ENCODE measurements at places on chromosomes 7 and 10. TPM values are rescaled to one million over a fixed set of nuclear protein-coding genes. Genes with fewer than 3 reads are reported as not detected.

DNA sequence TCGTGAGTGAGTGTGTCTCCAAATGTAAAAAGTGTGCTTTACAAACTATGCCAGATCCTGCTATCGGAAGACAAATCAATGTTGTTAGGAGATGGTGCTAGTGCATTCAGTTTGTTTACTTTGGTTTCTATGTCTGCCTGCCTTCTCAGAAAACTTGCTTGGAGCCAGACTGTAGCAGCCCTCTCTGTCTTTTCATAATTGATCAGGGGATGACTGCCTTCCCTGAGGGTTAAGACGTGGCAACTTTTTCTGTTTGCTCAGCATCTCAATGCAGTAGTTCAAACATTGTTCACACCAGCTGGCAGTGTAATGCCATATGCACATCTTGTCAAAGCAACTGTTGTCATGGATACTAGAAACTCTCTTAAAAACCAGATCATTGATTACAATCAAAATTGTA is 118.5 kb downstream of the FOXP2 start:
- H3K4me1 ChIP-seq: no peaks in the 10 kb centered on the region
- no peak overlapping the region for H3K4me3 ChIP-seq
- no peaks in the 10 kb centered on the region for H3K27me3 ChIP-seq

- no peaks in the 10 kb centered on the region for H3K4me1 ChIP-seq
- H3K27me3 ChIP-seq: no peaks in the 10 kb centered on the region
- H3K27ac ChIP-seq: no peak overlapping the region
These were observed 312.2 kb downstream of the MAGI2 start for GRCh38 chr7:79141252-79141651.

DNA sequence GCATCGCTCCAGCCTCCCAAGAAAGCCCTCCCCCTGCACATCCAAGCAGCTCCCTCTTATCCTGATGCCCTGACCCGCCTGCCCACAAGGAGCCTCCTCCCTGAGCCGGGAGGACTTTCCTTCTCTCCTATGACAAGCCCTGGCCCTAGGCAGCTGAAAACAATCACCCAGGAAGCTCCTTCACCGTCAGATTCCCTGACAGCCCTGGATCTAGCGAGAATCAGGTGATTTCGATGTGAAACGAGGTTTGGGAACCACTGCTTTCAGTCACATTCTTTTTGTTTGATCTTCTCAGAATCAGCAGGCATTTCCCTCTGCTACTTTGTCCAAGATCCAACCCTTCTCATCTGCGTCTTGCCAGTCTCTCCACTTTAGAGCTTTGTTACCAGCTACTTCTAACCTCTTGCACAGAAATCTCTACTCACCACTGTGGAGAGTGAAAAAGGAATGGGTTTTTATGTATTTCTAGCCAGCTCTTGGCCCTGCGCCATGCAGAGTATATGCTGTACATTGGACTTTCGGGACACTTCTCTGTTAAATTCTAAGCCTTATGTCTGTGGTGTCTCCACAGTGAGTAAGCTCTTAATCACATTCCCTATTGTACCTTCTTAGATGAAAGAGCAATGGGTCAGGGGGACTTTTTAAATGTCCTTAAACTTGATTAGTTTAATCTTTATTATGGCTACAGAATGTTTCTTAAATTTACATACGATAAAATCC is 253.2 kb upstream of the C7orf33 start:
- H3K4me1 ChIP-seq: no peaks in the 10 kb centered on the region
- peak; percentile 61 for DNase-seq
- H3K36me3 ChIP-seq: no peaks in the 10 kb centered on the region
- H3K27me3 ChIP-seq: no peaks in the 10 kb centered on the region
- H3K4me3 ChIP-seq: no peak overlapping the region

- H3K27me3 ChIP-seq: no peaks in the 10 kb centered on the region
- H3K36me3 ChIP-seq: no peaks in the 10 kb centered on the region
- DNase-seq: no peak
- no peak overlapping the region for H3K4me3 ChIP-seq
These were observed 362.5 kb upstream of the ZMIZ1 start for GRCh38 chr10:78706256-78706655.

The SLC39A12 gene
- not detected for total RNA-seq

The CASP7 gene
- total RNA-seq: 47.9 TPM
